Hindlimb muscle (tissue), 1 donor: ENCODE measurements at places on chromosomes 1 and 21. TPM values are rescaled to one million over a fixed set of nuclear protein-coding genes. Genes with fewer than 3 reads are reported as not detected.

Gene ATF3
- 28.8 TPM for polyA plus RNA-seq

GRCh38 chr1:36135796-36136195, 10.8 kb upstream of the COL8A2 start:
- no peak for DNase-seq

DNA sequence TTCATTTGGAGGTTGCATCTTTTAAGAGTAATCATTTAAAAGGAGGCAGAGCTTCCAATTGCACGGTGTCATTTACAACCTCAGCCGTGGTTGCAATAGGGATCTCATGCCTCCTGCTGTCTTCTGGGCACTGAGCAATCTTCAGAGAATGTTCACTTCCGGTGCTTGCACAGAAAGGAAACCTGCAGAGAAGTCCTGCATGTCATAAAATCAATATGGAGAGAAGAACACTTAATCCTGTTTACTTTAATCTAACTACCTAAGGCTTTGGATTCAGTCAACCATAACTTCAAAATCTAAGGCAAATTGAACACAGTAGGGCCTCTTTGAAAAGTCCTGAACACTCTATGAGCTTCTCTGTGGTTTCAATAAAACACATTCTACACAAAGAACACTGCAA, 11.3 kb upstream of the MAP10 start:
- no peak for DNase-seq

Gene TTC34
- 0.31 TPM for polyA plus RNA-seq

GRCh38 chr1:87252406-87252805, 76.3 kb upstream of the LMO4 start:
- DNase-seq = no peak
